Purkinje cell (primary cell): ENCODE measurements at places on chromosomes 2 and 18. TPM values are rescaled to one million over a fixed set of nuclear protein-coding genes. Genes with fewer than 3 reads are reported as not detected.

The ACOXL gene
- not detected in 2 replicates for polyA plus RNA-seq

The CRYGC gene
- polyA plus RNA-seq, result not detected in 2 replicates

The UGT1A4 gene
- polyA plus RNA-seq, result not detected in 2 replicates

The AQP12A gene
- polyA plus RNA-seq, result not detected in 2 replicates

The ZFAND2B gene
- polyA plus RNA-seq, result 6.2 and 7.7 TPM in 2 replicates

The CNGA3 gene
- not detected in 2 replicates for polyA plus RNA-seq
